ENCODE measurements at places on chromosomes 4 and X. TPM values are rescaled to one million over a fixed set of nuclear protein-coding genes. Genes with fewer than 3 reads are reported as not detected.
A peak's percentile ranks its signal among the peaks of the same experiment; 100 is the strongest.

GRCh38 chrX:1202251-1202650 lies 10.2 kb downstream of the CRLF2 start:
- DNase-seq: peak; percentile 72

GAB1 gene
- 36.0 TPM for total RNA-seq

- no peak for DNase-seq
These were observed 353.0 kb upstream of the SLC7A11 start for GRCh38 chr4:138595171-138595570.

SLC9B1 gene
- total RNA-seq: 1.4 TPM

DNA sequence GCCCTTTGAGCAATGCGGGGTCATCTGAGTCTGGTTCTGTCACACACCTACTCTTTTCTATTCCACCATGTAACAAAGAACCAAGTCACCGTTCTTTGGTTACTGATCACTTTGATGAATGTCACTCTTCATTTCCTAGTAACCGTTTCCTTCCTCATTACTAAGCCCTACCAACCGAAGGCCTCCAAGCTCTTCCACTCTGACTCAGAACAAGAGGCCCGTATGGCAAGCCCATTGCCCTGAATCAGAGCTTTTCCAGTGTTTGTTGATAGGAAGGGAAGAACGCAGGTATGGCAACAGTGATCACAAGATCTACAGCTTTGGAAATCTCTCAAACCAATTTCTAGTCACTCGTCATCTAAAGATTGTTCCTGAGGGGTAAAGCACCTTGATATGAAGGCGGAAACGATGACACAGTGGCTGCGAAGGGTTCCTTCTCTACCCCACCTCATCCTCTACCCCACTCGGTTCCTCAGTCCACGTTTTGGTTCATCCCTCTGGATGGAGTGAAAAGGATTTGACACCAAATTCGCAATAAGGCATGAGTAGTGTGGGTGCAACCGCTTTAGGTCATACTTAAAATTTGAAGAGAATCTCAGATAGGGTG lies 28.0 kb upstream of the CD40LG start:
- DNase-seq: no peak

GRCh38 chr4:92303621-92304027 lies at the start of gene GRID2:
Gene GRID2 (plus strand): TSS chr4:92303966.
- no peak for DNase-seq

PLRG1 gene
- 66.8 TPM for total RNA-seq

SSX2B gene
- total RNA-seq: not detected

- no peak for DNase-seq
These were observed 71.5 kb downstream of the PLS3 start for GRCh38 chrX:115632455-115632854.

DNA sequence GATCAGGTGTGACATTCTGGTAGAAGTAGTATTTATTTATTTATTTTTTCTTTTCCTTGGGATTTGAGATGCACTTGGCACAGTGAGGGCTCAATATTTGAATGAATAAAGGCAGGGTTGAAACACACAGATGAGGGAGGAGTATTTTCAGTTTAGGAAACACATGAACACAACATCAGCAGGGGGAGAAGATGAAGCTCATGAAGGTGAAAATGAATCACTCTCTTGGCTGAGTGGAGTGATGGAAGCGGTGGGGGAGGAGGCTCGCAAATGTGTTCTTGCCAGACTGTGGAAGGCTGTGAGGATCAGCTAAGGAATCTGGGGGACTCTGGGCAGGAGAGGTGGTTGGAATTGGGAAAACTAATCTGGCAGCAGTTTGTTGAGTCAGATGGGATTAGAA lies 55.3 kb downstream of the ARHGAP10 start:
- no peak for DNase-seq

Data from posterior vena cava (tissue), 2 donors.